ENCODE measurements at places on chromosomes 4 and X.

GRCh38 chrX:63652086-63652765, 132.8 kb downstream of the ARHGEF9 start:
- no peak for DNase-seq

GRCh38 chrX:18698737-18699650, 8.5 kb upstream of the PPEF1 start:
- DNase-seq = no peak

- DNase-seq = no peak
These were observed 39.8 kb upstream of the POF1B start for GRCh38 chrX:85419293-85419692.

- DNase-seq = no peak
These were observed 176.4 kb downstream of the PTTG2 start for GRCh38 chr4:38136604-38137003.

- no peak for DNase-seq
These were observed 81.3 kb downstream of the SNX25 start for GRCh38 chr4:185290656-185291055.

DNA sequence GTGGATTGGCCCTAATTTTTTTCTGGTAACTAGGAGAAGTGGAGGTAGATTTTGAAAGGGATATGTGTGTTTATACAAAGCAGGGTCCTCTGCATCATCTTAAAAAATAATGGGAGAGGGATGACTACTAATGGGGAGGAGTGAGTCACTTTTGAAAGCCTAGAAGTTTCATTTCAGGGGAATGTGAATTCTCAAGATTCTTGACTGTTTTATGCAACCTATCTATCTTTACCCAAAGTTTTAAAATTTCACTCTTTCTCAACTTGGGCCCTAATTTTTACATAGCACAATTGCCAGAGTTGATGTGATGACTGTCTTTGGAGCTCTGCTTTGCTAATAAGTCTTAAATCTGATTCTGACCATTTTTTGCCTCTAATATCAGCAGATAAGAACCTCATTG, 445.2 kb downstream of the GRXCR1 start:
- no peak for DNase-seq

DNA sequence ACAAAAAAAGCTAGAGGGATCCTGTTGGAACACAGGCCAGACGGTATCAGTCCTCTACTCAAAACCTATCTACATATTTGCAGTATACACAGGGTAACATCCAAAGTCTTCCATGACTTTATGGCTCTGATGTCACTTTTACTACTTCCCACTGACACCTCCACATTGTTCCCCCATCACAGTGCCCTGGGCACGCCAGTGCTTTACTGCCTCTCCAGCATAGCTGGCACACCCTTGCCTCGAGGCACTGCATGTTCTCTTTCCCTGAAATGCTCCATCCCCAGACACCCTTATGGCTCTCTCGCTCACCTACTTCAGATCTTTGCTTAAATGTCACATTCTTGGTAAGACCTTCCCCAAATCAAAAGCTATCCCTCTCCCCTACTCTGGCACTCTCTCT, 6.3 kb upstream of the ATP10D start:
- DNase-seq = no peak
